ACHN (cell line): ENCODE measurements at places on chromosomes 11 and 22.

GRCh38 chr11:27473017-27473406, 422 bp upstream of the LGR4 start:
- DNase-seq: peak; percentile 25

DNA sequence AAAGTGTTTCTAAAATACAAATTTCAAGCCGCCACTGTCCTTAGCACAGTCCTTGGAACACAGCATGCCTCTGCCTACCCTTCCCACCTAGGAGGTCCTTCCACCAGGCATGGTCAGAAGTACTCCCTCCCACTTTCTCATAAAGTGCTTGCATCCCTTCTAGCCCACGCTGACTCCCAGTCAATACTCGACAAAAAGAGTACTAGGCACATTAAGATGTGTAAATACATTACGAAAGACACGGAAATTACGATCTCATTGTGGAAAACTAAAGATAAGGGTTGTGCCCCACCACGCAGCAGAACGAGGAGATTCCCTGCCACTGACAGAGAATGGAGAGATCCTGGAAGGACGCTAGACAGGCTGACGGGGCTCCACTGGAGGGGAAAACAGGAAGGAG, 13.5 kb downstream of the CHKA start:
- DNase-seq: no peak

GRCh38 chr22:47337161-47337621, 574.7 kb downstream of the TBC1D22A start:
- DNase-seq: peak; percentile 6

DNA sequence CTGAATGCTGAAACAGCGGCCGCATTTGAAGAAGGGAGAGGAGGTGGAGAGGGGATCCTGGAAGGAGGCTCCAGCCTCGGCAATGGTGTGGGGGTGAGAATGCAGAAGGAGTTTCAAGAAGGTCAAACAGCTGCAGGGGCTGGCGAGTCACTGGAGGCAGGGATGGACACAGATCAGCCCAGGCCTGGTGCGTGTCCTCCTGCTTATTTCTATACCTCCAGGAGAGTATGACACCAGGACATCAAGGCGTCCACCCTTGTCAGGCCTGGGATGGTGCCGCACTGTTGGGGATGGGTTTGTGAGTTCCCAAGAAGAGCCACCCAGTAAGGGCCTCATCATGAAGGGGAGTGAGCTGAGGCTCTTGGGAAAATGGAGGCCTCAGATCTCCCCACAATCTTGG, 23.1 kb downstream of the IGLL1 start:
- no peak for DNase-seq

DNA sequence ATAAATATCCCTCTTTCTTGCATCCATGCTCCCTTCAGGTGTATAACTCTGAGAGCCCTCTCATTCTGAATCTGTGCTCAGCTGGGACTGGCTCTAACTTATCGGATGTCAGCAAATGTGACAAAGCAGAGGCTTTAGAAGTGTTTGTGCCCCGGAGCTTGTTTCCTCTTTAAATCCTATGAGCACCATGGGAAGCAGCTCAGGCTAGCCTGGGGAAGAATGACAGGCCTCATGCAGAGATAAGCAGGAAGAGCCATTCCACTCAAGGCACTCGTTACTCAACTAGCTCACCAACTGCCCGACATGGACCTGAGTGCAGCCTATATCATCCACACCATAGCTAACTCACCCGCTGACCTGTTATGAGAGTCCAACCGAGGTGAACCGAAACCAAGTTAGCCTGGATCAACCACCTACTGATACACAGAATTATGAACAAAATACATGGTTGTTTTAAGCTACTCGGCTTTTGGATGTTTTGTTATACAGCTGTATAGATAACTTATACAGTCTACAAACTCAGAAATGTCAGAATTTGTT, 990.7 kb downstream of the NTM start:
- no peak for DNase-seq

GRCh38 chr11:6681949-6682348, 1.2 kb downstream of the MRPL17 start:
- no peak for DNase-seq

DNA sequence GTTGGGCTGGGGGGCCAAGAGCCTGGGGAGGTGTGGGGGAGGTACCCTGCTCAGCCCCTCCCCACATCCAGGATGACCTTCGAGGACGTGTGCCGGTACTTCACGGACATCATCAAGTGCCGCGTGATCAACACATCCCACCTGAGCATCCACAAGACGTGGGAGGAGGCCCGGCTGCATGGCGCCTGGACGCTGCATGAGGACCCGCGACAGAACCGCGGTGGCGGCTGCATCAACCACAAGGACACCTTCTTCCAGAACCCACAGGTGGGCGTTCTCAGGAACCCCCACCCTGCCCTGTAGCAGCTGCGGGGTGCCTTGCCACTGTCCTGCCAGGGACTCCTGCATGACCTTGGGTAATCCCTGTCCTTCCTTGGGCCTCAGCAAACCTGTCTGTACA, 10.0 kb upstream of the MYO7A start:
- DNase-seq: no peak

DNA sequence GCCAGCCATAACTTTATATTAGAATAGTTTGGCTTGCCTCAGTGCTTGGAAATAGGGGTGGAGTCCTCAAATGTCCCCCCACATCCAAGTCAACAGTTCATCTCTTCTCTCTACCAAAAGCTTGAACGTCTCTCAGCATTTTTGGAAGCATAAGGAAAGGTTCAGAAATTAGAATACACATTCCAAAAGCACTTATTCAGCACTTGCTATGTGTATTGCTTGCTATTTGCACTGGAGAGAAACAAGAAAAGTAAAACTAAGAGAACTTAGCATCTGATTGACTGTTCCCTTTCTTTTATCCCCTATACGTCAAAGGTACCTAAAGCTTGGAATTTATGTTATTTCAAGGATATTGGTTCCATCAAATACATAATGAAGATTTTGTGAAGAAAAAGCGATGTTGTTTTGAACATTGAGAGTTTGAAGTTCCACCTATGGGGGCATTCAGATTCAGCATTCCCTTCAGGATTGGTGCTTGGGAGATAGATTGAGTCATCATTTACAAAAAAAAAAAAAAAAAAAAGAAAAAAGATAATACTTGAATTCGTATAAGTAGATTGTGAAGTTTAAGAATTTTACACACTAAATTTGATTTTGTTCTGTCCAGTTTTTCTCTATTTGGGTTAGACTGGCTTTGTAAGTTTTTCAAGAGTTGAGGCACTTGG, 1.3 kb downstream of the TBRG1 start:
- DNase-seq: no peak

DNA sequence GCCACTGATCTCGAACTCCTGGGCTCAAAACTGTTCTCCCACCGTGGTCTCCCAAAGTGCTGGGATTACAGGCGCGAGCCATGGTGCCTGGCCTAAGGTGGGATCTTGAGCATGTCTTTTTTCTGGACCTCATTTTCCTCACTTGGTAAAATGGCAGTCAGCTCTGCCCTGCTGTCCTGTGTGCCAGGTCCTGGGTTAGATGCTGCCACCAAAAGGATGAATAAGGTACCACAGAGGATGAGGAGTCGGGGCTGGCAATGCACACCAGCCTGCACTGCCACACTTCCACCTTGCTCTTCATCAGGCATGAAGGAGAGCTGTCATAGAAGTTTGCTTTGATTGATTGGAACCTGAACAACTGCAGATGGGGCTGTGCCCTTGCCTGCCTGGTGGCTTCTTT, 32.3 kb downstream of the ACO2 start:
- peak; percentile 32 for DNase-seq

DNA sequence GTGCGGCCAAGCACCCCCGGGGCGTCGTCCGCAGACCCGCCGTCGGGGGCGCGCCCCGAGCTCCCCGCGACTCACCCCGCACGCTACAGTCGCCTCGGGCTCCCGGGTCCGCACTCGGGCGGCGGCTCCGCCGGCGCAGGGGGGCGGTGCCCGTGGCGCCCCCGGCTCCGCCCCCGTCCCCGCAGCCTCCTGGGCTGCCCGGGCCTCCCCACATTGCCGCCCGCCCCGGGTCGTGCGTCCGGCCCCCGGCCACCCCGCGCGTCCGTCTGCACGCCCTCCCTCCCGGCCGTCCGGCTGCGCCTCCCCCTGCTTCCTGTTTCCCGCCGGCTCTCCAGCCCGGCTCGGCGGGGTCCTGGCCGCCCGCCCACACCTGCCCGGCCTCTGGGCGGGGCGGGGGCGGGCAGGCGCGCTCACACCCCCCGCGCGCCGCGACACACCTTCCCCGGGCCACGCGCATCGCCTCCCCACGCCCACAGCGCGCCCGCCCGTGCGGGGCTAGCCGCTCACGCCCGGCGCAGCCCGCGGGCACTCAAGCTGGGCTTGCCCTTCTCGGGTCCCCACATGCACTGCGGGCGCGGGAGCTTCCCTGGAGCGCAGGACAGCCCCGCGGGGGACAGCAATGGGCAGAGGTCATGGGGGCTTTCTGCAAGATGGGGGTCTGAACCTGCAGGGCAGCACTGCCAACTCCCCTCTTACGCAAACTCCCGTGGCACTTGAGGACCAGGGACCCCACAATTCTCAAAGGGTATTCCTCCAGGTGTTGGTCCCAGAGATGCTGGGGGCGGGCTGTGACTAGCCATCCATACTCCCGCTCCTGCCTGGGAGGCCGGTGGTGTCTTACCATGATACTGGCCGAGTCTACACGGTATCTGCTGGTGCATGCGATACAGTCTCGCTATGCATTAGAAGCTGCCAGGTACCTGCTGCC, at the start of gene CARD10:
TSS of gene CARD10 (minus strand) at position 148 of the 928 bp plus-strand sequence. CDS start 215 bp downstream, outside the sequence.
- DNase-seq: peak; percentile 59

- DNase-seq: no peak
Measured at GRCh38 chr11:35324981-35325380, 94.4 kb downstream of the SLC1A2 start.

DNA sequence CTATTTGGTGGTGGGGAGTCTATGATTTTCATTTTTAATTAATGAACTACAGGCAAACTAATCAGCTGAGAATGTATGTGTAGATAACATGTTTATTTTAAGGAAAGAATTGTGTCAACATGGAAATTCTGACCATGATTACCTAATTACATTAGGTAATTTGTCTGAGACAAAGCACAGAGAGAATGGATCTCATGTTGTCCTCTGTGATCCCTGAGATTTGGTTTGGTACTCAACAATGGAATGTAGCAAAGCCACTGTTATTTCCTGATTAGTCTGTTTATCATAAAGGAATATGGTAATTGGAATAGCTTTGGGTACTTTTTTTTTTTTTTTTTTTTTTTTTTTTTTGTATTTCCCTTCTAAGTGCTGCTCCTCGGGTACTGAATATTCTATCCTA, 718.8 kb upstream of the ARHGAP42 start:
- no peak for DNase-seq

DNA sequence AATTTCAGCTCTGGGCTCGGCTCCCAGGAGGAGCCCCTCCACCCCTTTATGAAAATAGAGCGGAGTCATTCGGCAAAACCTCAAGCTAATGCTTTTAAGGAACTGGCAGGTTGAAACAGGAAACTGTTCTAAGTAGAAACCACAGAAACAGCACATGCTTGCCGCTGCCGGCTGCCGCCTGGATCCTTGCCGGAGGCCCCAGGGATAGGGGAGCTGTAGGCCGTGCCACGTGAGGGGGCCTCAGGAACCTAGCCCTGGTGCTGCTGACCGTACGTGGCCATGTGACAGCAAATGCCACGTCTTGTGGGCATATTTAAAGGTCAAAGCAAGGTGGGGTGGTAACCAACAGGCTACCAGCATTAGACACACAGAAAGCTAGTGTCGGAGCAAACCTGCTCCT, 77.9 kb upstream of the TIMP3 start:
- no peak for DNase-seq

DNA sequence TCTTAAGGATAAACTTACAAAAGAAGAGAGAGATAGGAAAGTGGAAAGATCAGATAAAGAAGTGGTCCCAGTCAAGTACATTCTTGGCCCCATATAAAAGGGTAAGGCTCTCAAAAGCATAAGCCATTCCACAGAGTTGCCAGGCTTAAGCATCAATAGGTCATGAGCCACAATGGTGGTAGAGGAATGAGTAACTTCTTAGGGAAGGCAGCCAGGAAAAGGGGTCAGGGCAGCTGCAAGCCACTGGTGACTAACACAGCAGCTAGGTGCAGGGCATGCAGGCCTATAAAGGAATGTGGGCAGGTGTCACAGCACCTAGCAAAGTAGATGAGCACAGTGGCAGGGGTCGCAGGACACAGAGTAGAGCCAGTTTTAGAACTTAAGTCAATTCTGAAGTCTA, 302.6 kb upstream of the FAT3 start:
- peak; percentile 3 for DNase-seq

GRCh38 chr11:93221539-93221938, 23.7 kb upstream of the SLC36A4 start:
- no peak for DNase-seq

- DNase-seq: peak; percentile 58
Measured at GRCh38 chr11:58616594-58616993, 5.9 kb upstream of the CNTF start.

- DNase-seq: no peak
Measured at GRCh38 chr11:114077482-114078305, 18.2 kb downstream of the ZBTB16 start.

DNA sequence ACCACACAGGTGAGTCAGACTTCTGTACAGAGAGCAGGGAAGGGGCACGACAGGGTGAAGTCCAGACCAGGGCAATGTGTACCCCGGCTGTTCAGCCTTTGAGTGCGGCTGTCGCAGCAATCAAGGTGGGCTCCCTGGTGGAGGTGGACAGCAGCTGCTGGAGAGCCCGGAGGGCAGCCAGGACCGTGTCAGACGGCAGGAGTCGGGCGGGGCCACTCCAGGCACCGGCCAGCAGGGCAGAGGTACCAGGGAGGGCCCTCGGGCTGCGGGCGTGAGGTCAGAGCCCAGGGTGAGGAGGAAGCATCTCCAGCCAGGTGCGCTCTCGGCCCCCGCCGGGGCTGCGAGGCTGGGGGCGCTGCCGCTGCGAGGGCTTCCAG, 802 bp upstream of the PIM3 start:
- peak; percentile 44 for DNase-seq

DNA sequence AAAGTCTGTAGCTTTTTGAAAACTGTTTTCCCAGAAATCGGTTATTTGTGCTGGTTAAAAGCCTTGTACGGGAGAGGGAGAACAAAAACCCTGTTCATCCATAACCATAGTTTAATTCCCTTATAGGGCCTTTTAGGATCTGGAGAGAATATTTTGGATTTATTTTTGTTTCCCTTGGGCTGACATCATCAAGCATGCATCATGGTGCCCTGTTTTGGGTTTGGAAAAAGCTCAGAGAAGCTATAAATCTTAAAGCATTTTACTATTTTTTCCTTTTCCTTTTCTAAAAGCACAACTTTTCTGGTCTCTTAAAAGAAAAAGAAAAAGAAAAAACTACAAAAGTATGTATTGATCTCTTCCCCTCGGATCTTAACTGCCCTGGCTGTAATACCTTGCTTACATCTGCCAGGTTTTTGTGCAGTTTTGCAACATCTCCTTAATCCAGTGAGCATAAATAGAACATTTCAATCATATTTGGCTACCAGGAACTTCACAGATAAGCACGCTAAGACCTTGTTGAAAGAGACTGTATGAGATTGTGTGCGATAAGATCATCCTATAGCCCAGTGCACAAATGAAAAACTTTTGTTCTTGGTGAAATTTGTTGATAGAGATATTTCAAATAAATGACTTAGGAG, 88.0 kb downstream of the ZBTB16 start:
- no peak for DNase-seq

- no peak for DNase-seq
Measured at GRCh38 chr22:22935546-22936157, 48.0 kb downstream of the IGLL5 start.
